Testis (tissue), 5 donors: ENCODE measurements at places on chromosomes 2 and 18. TPM values are rescaled to one million over a fixed set of nuclear protein-coding genes. Genes with fewer than 3 reads are reported as not detected.

The STRADB gene
- 29.9 TPM for polyA plus RNA-seq

The SLC5A7 gene
- polyA plus RNA-seq: 0.21 TPM

The ACTG2 gene
- polyA plus RNA-seq: 93.4 TPM

The LIMS3 gene
- polyA plus RNA-seq: 2.6 TPM

The HAUS1 gene
- polyA plus RNA-seq: 25.0 TPM

The AOX1 gene
- polyA plus RNA-seq: 34.1 TPM

The ODC1 gene
- 309 TPM for polyA plus RNA-seq

The CD28 gene
- polyA plus RNA-seq: 0.91 TPM

The ABCG8 gene
- polyA plus RNA-seq: not detected

The GAL3ST2 gene
- 0.54 TPM for polyA plus RNA-seq

The ERMN gene
- 0.44 TPM for polyA plus RNA-seq
